ENCODE measurements at places on chromosomes 11 and 22.
A peak's percentile ranks its signal among the peaks of the same experiment; 100 is the strongest.

DNA sequence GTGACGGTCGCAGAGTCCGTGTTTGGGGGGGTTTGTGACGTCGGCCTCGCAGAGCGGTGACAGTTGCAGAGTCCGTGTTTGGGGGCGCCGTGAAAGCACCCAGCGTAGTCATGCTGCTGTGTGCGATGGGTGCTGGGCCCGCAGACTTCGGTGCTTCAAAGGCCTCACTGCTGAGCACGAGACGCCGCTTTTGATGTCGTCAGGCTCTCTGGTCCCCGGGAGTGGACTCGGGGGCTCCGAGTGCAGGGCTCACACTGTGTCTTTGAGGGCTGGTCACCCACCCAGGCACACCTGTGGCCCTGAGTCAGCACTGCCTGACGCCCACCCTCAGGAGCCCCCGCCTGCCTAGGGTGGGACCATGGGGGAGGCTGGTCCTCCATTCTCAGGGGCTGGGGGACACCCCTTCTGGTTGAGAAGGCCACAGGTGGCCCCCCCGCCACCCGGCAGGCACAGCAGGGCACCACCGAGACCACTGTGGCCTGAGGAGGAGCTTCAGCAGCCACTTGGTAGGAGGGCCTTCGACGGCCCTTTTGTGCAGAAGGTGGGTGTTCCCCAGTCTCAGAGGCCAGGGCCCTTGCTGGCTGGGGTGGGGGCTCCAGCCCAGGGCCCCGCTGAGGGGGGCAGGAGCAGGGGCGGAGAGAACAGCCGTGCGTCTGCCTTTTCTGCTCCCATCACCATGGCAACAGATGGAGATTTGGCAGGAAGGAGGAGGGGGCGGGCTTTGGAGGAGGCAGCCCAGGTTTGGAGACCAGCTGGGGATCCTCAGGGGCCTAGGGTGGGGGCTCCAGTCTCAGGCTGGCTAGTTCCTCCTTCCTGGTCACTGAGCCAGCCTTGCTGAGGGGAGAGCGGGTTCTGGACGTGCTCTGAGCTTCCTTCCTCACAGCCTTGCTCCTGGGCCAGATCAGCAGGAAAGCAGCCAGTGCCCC, 20.9 kb downstream of the BRSK2 start:
- DNase-seq: peak; percentile 58

- DNase-seq: no peak
These were observed at the start of gene MMP26 for GRCh38 chr11:4704054-4704789. Gene MMP26 (plus strand): TSS chr11:4704784.

DNA sequence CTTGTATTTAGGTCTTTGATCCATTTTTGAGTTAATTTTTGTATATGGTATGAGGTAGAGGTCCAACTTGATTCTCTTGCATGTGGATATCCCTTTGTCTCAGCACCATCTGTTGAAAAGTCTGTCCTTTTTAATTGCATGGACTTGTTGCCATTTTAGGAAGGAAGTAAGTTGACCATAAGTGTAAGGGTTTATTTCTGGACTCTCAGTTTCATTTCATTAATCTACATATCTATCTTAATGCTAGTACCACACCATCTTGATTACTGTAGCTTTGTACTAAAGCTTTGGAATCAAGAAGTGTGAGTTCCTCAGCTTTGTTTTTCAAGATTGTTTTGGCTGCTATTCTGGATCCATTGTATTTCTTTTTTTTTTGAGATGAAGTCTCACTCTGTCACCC, 31.4 kb downstream of the CBL start:
- no peak for DNase-seq

DNA sequence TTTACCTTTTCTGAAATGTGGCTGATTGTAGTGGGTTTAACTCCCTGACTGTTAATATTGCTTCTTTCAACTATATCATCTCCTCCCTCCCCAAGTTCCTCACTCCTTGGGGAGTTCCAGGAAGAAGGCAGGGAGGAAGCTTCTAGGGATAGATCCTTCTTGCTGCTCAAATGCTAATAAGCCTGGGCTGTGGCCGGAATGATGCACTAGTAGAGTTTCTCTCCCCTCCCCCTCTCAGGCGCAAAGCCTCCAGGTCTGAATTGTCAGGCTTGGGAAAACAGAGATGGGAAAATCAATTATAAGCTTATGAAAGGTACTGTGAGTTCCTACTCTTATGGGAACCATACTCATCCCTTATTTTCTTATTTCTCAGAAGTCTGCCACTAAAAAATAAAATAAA, 30.8 kb downstream of the FEZ1 start:
- no peak for DNase-seq

DNA sequence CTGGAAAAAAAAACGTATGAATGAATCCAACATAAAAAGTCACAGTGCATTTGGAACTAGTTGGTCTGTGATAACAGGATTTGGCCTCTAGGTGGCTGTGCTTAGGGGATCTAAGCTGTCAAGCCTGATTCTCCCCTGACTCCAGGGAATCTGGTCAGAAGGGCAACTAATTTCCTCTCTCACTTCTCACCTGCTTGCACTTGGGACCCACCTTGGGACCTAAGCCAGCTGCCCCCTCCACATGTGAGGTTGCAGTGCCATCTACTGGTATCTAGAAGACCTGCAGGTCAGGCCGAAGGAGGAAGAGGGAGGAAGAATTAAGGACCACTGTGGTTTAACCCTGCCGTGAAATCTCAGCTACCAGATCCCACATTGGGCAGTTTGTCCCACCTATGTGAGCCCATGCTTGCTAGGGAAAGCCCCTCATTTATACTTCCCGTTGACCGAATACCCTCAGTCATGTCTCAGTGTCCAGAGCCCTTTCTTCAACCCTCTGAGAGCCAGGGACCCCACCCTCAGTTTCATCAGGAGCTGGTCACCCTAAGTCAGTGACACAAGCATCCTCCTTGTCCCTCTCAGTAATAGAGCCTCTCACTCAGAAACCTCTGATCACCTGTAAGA, 33.2 kb upstream of the CAVIN3 start:
- no peak for DNase-seq

DNA sequence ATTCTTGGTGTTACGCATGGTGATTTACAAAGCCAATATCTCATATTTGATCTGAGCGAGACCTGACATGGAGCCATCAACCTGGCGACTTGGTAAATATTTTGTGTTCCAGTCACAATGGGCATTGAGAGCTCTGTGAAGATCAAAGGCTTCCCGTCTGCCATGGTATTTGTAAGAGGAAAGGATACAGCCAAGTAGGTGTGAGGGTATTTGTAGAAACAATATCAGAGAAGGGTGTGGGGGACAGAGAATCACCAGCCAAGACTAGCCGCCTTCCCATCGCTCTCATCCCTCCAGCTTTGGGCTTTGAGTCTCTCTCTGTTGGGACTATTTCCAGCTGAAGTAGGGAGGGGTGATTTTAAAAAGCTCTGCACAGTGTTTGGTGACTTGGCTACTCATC, 173.4 kb upstream of the BDNF start:
- DNase-seq: no peak

- DNase-seq: peak; percentile 69
These were observed 58.3 kb downstream of the CYTH4 start for GRCh38 chr22:37340331-37341262.
